ENCODE measurements at places on chromosomes 2 and 18.

GRCh38 chr2:16496426-16497388 lies 168.9 kb downstream of the CYRIA start:
- DNase-seq = no peak

- peak; percentile 20 for DNase-seq
These were observed 38.7 kb downstream of the ZC3H8 start for GRCh38 chr2:112216167-112216566.

GRCh38 chr2:54100772-54101171 lies 14.6 kb upstream of the ACYP2 start:
- no peak for DNase-seq

DNA sequence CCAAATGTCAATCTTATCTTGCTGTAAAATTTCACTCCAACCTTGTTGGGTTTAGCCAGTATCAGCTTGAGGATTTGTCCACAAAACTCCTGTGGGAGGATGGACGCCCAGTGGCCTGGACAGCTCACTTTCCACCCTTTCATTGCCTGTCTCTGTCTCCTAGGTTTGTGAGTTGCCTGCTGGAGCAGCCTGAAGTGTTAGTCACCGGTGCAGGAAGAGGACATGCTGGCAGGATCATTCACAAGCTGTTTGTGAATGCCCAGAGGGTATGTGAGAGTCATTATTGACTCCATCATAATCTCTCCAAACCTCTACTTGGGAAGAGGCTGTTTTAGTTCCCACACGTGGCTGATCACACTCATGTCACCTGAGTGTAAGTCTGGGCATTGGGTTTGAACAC lies 112.3 kb downstream of the RAB3GAP1 start:
- peak; percentile 73 for DNase-seq

DNA sequence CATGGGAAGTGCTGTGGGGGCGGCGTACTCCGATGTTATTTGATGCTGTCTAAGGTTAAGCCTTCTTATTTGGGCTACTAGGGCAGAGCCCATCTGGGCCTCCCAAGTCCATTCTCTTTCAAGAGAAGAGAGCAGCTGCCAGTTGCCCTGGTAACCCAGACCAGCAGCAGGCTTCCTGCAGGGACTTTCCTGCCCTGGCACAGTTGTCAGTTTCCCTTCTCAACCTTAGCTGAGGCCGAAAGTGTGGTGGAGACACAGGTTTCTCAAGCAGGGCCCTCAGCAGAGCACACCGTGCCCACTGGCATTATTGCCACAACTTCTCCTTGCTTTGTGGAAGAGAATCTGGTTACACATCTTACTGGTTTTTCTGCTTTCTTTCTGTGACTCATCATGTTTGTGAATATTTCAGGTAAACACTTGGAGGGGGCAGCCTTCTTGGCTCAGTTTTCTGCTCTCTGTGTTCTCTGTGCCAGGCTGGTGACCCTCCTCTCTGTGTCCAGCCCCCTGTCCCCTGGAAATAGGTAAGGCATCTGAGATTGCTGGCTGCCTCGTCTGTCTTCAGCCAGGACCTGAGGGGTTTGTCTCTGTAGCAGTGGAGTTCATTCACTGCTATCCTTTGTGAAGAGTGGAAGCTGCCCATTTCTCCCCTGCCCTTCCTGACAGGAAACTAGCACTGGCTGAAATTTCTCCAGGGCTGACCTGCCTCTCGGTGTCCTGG lies 111.0 kb downstream of the B3GNT2 start:
- DNase-seq = no peak

GRCh38 chr2:28736034-28736433 lies 15.6 kb upstream of the PPP1CB start:
- DNase-seq = peak; percentile 40

DNA sequence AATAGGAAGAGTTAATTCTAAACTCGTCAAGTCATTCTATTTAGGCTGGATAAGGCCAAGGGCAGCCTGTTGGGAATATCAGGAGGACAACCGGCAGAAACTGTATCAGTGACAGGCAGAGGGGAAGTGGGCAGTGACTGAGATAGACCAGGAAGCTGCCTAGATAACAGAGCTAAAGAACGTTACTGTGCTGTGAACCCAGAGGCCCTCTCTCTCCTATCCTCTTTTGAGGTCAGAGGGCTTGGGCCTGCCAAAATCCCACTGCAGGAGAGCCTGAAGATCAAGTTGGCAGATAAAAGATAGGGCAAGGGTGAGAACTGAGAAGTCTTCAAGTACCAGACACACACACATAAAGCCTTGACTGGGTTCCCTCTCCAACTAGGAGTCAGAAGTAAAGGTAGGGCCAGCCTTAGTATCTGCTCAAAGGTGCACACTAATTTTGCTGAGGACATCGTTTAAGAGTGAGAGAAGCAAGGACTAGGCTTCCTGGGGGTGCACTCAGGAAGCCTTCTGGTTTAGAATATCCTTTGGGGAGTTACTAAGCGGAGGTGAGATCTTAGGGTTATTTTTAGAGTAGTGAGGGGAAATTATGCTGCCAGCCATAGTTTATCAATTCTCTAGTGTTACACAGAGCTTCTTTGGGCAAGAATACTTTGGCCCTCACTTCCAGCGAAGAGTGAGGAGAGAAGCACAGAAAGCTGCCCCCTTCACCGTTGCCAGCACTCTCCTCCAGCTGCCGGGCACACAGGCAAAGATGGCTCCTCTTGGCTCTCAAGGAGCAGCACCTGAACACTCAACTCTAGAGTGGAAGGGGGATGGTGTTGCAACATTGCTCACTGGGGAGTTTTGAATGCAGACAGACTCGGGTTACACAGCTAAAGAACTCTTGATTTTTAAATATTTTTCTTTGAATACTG lies 9.8 kb downstream of the CAVIN2 start:
- no peak for DNase-seq

DNA sequence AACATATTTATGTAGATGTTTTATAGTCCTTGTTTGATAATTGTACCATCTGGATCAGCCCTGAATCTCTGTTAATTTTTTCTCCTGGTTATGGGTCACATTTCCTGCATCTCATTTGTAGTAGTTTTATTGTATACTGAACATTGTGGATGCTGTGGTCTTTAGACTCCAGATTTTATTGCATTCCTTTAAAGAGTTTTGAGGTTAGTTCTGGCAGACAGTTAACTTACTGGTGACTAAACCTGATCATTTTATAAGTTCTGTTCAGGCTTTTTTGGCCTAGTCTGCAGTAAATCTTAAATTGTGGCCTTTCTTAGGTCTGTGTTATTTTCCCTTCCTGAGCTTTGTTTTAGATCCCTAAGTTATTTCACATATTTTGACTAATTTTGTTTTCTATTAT lies 84.3 kb downstream of the FANCL start:
- DNase-seq = peak; percentile 66

DNA sequence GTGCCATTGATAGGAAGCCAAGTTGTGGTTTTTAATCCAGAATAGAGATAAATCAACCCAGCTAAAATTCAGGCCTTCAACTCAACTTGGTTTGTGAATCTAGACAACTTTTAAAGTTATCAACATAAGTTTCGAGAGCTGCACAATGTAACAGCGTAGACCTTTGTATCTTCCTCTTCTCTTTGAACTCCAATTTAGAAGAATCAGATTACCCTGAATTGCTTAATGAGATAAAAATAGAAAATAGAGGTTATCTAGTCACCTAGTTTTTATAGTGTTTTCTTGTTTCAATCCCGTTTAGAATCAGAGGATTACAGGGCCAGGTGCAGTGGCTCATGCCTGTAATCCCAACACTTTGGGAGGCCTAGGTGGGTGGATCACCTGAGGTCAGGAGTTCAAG lies 12.3 kb downstream of the MOGAT1 start:
- no peak for DNase-seq

- DNase-seq = no peak
These were observed 17.1 kb upstream of the FABP1 start for GRCh38 chr2:88144914-88145497.

DNA sequence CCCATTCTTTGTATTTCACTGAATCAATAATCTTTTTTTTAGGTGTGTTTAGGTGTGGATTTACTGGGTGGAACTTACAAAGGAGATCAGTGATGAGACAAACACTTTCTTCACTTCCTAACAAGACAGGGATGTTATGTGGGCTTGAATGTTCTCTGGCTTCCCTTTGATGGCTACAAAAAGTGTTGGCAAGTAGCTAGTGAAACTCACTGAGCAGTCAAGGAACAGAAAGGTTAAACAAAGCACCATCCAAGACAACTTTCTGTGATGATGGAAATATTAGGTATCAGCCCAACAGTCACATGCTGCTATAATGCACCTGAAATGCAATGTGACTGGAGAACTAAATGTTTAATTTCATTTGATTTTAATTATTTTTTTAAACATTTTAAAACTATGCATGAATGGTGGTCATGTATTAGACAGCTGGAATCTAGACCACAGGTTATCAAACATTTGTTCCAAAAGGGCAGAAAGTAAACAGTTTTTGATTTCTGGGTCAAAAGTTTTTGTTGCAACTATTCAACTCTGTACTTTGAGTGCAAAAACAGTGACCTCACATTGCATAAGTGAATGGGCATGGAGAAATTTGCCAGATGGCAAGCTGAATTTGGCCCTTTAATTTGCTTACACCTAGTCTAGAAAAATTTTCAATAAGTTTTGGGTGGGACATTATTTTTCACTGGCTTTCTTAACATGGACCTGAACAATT lies 1272.7 kb upstream of the TMEFF2 start:
- DNase-seq = no peak

DNA sequence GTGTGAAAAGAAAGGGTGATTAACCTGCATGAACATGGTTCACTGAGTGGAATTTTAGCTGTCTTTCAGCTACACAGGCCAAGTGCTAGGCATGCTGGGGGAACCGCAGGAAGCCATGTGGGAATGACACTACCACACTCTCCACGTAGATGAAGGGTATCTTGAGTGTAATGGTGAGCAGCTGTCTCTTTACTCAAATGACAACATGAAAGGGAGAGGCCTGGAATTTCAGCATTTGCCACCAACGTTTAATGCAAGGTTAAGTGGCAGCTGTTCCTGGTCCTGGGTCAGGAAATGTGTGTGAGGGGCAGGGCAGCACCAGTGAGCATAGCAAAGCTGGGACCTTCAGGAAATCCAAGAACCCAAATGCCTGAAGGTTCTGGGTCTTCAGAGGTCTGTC lies 588.4 kb downstream of the SLC4A3 start:
- DNase-seq = no peak
